ENCODE measurements at places on chromosomes 11 and 22.

GRCh38 chr11:77140231-77140851 is 12.3 kb downstream of the MYO7A start:
- DNase-seq, result no peak

DNA sequence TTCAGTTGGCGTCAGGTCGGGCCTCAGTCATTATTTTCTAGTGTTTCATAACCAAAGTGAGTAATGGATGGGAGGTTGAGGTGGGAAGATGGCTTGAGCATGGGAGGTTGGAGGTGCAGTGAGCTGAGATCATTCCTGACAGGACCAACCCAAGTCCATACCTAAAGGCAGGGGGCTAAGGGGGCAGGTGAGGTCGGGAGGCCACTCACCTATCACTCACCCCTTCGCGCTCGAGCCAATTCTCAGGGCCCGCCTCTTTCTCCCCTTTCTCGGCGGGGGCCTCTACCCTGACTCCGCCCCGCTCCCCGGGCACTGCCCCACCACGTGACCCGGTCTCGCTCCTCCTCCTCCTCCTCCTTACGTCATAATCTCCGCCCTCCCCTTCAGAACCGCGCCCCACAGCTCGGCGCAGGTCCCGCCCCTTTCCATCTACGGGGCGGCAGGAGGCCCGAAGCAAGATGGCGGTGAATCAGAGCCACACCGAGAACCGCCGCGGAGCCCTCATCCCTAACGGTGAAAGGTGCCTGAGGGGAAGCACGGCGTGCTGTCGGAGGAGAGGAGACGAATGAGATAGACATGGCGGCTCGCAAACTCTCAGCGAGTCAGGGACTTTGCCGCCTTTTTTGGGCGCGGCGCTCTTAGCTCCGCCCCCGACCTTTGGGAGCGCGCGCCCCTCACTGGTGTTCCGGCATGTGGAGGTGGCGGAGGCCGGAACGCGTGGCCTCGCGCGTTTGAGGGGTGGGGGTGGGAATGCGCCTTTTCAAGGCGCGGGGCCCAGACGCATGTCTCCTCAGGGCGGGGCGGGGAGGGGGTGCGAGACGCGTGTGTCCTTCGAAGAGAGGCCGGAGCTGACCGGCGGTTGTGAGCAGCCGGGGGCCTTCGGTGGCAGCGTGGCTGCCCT is at the start of gene WBP2NL:
WBP2NL (plus strand) TSS at position 428 of the 901 bp plus-strand sequence; CDS start at position 459, 31 bp downstream.
- DNase-seq, result no peak

GRCh38 chr11:8615291-8616032 is 21.4 kb upstream of the STK33 start:
- DNase-seq, result no peak

DNA sequence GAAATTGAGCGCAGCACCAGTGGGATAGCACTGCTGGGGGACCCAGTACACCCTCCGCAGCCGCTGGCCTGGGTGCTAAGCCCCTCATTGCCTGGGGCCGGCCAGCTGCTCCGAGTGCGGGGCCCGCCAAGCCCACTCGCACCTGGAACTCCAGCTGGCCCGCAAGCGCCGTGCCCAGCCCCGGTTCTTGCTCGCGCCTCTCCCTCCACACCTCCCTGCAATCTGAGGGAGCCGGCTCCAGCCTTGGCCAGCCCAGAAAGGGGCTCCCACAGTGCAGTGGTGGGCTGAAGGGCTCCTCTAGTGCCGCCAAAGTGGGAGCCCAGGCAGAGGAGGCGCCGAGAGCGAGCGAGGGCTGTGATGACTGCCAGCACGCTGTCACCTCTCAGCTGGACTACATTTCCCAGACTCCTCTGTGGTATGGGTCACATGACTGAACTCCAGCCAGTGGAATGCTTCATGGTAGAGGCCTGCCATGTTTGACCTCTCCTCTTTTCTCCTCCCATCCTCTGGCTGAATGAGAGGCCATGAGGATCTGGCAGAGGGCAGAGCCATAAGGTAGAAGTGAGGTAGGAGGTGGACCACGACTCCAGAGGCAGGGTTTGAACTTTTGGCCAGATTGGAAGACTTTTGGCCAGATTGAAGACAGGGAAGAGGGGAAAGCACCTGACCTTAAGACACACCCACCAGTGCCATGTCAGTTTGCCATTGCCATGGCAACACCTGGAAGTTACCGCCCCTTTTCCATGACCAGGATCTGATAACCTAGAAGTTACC is 6.2 kb downstream of the MRGPRD start:
- peak; percentile 71 for DNase-seq

DNA sequence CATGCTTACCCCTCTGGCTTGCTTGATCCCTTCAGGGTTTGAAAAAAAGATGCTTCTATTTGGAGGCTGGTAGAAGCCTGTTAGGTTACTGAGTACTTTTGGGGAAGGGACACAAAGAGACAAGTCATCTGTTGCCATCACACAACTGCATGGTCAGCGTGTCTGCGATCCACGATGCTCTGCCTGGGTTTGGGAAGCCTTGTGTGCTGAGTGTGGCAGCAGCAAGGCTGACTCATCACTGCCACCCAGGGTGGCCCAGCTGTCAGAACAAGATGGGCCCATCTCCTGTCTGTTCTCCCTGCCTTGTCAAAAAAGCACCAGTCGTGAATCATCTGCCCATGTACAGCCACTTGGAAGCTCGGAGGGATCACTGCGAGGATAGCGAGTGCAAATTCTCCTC is 26.2 kb downstream of the UBASH3B start:
- no peak for DNase-seq

- no peak for DNase-seq
Measured at GRCh38 chr11:124970925-124971324, 16.9 kb downstream of the CCDC15 start.

GRCh38 chr22:39149915-39150847 is 2.3 kb downstream of the CBX7 start:
- no peak for DNase-seq

GRCh38 chr11:117197516-117198456 is 1.4 kb upstream of the TAGLN start:
- DNase-seq, result no peak

- no peak for DNase-seq
Measured at GRCh38 chr11:6111673-6112072, 4.2 kb downstream of the OR56B4 start.

DNA sequence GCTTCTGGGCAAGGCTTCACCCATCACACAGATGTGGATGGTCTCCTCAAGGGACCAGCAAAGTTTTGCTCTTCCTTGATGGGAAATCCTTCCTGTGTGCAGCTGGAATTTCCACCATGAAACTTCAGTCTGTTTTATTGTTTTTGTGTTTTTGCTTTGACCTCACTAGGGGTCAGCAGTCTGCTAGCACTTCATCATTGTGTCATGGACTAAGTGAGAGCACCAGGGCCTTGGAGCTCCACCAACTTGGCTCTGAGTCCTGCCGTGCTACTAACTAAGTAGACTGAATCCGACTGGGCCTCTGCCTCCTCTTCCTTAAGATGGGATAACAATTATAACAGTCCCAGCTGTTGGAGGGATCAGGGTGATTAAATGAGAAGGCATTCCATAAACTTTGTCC is 305.8 kb upstream of the NCAM1 start:
- DNase-seq, result peak; percentile 10

- no peak for DNase-seq
Measured at GRCh38 chr22:19514831-19515565, 9.2 kb downstream of the CLDN5 start.

DNA sequence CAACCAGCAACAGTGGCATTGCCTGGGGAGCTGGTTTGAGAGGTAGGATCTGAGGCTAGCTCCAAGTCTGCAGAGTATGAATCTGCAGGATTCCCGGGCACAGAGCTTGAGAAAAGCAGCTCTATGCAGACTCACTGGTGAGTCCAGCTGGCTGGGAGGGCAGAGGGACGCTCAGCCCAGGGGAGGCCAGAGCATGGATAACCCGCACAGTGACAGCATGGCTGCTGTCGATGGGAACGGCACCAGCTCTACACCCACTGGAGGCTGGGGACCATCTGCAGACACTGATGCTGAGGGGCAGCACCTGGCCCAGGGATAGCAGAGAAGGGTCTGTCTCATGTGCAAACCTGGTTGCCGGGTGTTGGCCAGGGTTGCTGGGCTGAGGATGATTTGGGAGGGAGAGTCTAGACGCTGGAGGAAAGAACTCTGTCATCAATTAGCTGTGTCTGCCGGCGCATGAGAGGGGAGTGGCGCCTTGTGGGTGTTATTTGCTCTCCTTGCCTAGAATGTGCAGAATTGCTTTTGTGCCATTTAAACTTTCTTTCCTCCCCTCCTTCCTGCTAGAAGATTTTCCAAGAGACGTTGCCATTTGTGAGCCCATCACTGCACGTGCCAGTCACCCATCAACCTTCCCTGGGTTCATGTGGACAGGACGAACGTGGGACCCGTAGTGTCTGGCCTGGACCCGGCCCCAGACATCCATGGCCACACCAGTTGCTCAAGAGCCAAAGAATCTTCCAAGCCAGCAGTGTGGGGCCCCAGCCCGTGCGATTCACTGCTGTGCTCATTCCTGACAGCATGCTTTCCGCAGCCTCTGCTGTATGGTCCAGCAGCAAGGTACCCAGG is 19.1 kb upstream of the LINC01488 start:
- DNase-seq, result no peak

GRCh38 chr11:17197431-17197898 is 10.3 kb downstream of the PIK3C2A start:
- DNase-seq, result no peak

DNA sequence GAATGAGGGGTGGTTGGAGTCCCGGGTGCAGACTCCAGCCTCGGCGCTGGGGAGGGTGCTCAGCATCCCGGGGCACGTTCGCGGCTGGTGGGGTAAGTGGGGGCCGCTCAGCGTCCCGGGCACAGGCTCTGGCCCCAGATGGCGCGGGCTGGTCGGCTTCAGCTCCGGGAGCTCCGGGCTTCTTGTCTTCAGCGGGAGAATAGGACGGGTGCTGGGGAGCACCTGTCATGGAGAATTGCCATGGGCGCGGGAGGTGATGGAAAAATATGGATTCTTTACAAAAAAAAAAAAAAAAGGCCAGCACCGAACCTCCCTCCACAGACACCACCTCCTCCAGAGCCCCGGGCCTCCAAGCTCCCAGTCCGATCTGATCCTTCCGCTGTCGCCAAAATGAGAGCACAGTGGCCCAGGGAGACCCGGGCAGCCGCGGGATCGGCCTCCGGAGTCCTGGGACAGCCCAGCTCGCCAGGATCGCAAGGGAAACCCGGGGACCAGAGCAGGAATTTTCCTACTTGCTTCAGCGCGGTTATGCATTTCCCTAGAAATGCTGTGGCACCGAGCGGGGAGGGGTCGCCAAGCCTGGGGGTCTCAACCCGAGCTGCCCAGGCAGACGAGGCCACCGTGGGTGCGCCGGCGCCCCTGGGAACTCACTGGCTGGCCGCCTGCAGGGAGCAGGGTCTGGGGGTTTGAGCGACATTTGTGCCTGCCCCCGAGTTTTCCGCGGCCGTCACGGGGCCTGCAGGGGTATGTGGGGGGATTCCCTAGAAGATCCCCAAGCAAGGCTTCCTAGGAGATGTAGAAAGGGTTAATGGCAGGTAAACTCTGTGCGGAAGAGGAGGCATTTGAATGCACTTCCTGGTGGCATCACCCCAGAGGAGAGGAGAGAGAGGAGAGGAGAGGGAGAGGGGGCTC is 1336.9 kb downstream of the BRD1 start:
- DNase-seq, result no peak

DNA sequence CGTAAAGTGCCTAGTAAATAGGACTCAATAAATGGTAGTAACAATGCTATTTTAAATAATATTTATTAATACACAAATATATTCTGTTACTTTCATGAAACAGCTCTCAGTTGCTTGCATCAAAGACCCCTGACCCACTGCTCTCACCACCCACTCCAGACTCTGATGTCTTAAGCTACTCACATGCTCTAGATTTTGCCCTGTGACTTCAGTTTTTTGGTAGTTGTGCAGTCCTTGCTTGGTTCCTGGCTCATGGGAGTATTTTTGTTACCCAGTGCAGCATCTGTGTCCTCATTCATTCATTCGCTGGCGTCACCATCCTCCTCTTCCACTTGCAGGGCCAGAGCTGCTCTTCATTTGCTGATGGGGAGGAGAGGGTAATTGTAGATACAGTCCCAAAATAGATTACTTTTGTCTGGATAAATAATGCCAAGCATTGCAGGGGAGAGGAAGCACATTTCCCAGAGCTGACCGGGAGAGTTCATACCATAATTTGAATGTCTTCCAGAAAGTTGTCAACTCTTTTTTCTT is 12.7 kb downstream of the MRPL48 start:
- no peak for DNase-seq

DNA sequence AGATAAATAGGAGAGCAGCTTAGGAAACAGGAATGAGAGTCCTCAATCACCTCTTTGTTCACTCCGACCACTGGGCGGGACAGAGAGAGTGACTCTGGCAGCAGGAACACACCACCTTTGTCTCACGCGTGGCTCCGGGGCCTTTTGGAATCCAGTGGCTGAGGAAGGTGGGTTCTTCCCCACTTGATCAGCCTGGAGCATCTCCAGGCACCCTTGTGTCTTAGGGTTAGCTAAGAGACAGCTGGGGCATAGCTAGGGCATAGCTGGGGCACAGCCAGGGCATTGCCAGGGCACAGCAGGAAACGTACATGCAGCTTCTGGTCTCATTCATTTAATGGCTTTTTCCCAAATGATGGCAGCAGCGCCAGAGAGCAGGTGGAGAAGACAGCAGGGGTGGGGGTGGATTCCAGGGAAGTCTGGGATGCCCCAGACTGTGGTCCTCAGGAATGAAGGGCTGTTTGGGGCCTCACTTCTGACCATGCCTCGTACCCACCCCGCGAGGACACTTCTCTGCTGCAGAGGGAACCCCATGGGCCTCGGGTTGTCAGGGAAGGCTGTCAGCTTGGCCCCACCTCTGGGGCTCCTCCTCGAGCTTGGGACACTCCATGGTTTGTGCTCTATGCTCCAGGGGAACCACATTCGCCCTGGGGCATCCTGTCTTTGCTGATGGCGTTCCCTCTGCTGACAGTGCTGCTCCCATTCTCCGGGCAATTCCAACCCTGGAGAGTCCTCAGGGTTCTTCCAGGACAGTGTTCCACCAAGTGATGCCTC is 30.4 kb upstream of the SHANK2 start:
- no peak for DNase-seq

GRCh38 chr22:48357196-48357595 is 1470.5 kb downstream of the BRD1 start:
- DNase-seq, result no peak

DNA sequence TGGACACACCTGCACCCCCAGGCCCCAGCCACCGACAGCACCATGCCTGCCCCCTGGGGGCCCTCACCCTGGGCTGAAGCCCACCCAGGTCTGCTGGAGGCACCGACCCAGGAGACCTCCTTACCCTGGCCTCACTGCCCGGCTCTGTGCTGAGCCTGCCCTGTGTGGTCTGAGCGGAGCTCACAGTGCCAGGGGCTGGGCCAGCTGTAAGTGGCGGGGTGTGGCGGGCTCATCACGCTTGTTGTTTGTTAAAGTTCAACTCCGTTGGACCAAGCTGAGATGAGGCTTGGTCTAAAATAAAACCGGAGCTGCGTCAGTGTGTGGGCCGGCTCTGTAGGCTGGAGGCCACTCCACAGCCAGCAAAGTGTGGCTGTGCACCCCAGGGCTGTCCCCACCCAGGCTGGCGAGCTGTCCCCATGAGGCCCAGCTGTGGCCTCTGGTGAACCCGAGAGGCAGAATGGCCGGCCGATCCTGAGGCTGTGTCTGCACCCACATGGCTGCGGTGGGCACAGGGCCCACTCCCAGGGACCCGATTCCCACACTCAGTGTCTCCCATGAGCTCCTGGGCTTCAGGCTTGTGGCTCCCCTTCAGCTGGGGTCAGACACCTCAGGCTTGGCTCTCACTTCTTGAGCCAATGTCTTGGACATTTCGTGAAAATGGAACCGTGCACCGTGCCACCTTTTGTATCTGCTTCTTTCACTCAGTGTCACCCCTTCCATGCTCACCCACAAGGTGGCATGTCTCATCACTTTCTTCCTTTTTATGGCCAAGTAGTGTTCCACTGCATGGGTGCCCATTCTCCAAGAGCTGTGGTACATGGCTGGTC is 137.9 kb downstream of the CTTN start:
- no peak for DNase-seq
